ENCODE measurements at places on chromosomes 2 and 18.

DNA sequence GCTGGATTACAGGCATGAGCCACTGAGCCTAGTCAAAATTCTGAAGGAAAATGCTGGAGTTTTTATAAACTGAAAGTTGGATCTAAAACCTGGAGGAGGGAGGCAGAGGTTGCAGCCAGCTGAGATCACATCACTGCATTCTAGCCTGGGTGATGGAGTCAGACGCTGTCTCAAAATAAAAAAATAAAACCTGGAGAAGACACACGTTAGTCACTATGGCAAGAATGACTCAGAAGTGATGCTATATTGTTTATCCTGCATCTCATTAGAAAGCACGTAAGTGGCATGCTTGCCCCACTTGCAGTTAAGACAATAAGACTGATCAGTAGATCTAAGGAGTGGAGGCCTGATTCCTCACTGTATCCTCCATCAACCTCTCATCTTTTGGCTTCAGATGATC lies 106.6 kb upstream of the STON1 start:
- DNase-seq, result no peak

DNA sequence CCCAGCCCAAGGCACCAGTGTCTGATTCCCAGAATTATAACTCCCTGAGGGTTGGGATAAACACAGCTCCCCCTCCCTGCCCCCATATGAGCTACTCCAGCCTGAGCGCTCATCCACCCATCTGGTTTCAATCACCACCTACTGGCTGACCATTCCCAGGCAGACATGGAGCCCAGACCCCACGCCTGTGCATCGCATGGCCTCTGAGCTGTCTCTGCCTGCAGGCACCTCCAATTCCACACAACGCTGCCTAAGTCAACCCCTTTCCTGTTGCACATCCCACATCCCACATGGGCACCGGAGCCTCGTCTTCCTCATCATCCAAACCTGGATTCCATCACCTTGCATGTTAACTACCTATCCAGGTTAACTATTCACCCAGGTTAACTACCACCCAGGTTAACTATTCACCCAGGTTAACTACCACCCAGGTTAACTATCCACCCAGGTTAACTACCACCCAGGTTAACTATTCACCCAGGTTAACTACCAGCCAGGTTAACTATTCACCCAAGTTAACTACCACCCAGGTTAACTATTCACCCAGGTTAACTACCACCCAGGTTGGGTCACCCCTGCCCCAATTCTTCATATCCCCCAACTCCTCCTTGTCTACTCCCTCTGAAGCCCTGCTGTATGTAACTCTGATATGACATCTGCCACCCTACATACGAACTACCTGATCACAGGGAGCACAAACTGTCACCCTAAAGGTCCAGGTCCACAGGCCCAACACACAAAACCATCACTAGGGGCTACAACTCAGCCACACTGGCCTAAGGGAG lies 47.8 kb downstream of the TEX51 start:
- DNase-seq, result no peak

GRCh38 chr2:8544786-8545694 lies 136.8 kb upstream of the ID2 start:
- peak; percentile 81 for DNase-seq

GRCh38 chr18:5444847-5445246 lies 99.0 kb downstream of the EPB41L3 start:
- no peak for DNase-seq

DNA sequence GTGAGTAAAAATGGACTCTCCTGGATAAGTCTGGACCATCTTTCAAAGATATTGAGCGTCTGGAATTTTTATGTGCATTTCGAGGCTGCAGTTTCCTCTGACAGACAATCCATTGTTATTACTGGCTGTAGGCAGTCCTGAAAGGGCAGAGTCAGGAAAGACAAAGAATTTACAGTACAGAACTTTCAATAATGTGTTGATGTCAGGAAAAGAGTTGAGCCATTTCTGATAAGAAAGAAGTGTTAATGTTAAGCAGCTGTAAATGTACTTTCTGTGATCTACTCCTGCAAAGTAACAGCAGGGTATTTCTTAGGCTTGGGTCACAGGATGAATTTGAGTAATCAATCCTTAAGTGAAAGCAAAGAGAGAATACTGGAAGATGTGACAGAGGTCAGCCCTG lies 29.8 kb downstream of the TSPYL6 start:
- no peak for DNase-seq

DNA sequence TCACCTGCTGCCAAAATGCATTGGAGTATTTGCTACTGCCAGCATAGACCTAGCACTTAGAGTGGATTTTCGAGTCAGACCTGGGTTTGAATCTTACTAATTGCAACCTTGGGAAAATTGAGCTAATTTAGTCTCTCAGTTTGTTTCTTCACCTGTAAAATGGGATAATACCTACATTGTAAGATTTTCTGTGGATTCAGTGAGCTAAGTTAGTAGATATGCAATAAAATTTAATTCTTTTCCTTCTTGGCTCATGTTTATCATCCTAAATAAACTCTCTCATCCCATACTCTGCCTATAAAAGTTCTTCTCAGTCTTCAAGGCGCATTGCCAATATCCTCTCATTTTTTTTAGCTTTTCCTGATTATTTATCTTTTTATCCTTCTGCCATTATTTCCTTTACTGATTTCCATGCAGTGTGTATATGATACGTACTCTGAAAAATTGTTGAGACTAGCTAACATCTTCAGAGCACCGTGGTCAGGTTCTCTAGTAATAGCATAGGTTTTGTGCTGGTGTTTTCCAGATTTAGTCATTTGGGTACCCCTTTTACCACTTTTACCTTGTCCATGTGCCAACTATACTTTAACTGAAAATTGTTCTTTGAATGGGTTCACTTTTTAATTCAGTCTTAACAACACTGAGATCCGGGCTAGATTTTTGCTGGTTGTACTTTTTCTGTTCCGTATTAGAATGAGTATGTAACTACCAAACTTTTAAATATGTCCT lies 7.3 kb downstream of the CEP192 start:
- DNase-seq, result no peak

GRCh38 chr2:30110773-30111172 lies 36.0 kb upstream of the YPEL5 start:
- no peak for DNase-seq

GRCh38 chr2:190600293-190601103 lies 48.4 kb upstream of the NAB1 start:
- no peak for DNase-seq

GRCh38 chr2:233422050-233422639 lies 67.9 kb downstream of the DGKD start:
- peak; percentile 40 for DNase-seq

- DNase-seq, result peak; percentile 29
Measured at GRCh38 chr2:160406591-160407392, 86.8 kb downstream of the RBMS1 start.

- no peak for DNase-seq
Measured at GRCh38 chr18:63506336-63506646, 29.5 kb downstream of the SERPINB5 start.

DNA sequence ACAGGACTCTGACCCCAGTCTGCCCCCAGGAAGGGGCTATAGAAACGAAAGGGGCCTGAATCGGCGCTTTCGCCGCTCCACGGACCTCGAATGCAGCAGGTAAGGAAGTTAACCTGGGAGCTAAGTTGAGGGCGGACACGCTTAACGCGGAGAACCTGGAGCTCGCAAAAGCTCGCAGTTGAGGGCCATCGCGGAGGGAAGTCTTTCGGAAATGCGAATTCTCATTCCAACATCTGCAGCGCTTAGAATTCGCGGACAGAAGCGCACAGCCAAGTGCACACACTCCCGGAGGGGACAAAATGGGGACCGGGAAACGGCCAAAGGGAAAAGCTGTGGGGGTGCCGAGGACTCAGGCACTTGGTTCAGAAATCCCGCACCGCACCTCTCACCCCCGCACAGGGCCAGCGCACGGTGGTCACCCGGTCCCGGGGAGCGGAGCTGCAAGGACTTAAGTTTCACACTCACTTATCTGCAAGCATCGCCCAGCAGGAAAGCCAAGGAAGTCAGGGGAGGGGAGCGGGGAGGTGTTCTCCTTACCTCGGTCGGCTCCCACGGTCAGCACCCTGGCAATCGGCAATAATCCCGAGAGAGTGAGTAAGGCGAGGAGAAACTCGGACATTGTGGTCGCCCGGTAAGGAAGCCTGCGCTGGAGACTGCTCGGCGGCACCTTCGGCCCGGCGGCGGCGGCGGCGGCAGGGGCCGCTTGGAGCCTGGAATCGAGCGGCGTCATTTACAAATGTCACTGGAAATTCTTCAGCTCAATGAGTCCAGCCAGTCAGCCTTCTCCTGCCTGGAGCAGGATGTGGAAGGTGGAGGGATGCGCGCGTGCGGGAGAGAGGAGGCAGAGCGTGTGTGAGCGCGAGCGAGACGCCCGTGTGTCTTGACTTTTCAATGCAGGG lies 456 bp downstream of the LRP1B start:
- DNase-seq, result peak; percentile 68

- no peak for DNase-seq
Measured at GRCh38 chr2:238868067-238868524, 20.2 kb downstream of the TWIST2 start.

- DNase-seq, result no peak
Measured at GRCh38 chr18:60350941-60351340, 21.6 kb downstream of the MC4R start.

DNA sequence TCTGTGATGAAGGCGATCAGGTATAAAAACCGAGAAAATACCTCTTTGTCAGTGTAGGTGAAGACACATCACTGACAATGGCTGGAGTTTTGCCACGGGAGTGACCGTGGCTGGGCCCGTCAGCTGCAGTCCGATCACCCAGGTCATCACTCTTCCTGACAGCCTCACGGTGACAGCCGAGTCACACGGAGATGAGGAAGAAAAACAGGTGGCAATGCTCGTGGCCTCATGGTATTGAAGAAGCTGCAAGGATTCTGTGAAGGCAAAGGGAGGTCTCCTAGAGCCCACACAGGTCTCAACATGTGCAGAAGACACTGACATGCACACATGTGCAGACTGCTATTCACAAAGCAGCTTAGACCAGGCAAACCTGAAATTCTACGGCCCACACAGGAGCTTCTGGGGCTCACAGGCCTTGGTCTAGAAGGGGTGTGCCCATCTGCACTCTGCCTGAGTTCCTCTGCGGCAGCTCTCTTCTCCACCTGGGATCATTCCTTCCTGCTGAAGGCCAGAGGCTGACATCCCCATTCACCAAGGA lies 7.4 kb downstream of the COPS9 start:
- no peak for DNase-seq

- no peak for DNase-seq
Measured at GRCh38 chr2:71602115-71602495, 148.7 kb downstream of the DYSF start.

DNA sequence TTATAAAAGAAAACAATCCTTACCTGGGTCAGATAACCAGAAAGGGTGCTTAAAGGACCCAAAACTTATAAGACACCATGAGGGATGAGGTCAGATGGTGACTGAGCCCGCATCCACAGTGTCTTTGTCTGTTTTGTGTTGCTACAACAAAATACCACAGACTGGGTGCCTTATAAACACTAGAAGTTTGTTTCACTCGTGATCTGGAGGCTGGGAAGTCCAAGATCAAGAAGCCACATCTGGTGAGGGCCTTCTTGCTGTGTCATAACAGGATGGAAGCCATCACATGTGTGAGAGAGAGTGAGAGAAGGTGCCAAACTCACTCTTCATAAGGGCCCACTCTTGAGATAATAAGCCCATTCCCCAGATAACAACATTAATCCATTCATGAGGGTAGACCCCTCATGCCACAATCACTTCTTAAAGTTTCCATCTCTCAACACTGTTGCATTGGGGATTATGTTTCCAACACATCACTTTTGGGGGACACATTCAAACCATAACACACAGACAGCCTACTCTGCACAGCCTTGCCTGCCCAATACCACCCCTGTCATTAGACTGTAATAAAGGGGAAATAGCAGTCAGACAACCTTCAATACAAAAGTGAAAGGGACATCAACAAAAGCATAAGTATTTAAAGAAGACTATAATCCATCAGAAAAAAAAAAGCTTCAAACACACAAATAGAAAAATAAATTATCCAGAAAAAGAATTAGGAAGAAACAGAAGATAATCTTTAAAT lies 249.8 kb downstream of the ANAPC1 start:
- DNase-seq, result no peak

DNA sequence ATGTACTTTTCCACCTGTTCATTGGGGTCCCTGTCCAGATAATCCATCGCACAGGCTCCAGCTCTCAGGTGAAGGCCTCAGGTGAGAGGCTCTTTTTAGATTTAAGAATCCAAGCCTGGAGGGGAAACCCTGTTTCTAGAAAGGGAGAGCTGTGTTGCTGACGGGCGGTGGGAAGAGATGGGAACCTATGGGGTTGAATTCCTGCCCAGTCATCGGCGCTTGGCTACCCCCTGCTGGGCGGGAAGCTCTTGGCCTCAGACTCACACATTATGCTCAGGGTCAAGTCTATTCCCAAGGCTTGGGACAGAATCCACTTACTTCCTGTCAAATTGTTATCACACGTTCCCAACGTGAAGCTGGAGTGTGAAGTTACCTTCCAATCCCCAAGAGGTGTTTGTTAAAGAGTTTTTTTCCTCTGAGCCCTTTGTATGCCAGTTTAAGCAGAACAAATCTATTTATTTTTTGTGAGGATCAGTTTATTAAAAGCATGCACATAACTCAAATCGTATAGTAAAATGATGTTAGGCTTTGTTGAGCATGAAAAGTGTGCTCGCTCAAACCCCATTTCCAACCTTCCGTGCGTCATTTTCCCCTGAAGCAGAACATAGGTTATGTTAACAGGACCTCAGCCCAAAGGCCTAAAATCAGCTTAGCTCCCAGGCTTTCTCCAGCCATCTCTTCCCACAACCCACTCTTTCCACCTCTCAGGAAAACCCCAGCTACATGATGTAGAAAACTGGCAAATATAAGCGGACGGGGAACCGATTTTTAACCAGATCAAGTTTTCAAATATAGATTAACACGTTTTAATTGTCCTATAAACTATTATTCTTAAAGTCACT lies 181.7 kb upstream of the ETAA1 start:
- peak; percentile 92 for DNase-seq

- no peak for DNase-seq
Measured at GRCh38 chr18:25164211-25164847, 187.6 kb downstream of the ZNF521 start.

DNA sequence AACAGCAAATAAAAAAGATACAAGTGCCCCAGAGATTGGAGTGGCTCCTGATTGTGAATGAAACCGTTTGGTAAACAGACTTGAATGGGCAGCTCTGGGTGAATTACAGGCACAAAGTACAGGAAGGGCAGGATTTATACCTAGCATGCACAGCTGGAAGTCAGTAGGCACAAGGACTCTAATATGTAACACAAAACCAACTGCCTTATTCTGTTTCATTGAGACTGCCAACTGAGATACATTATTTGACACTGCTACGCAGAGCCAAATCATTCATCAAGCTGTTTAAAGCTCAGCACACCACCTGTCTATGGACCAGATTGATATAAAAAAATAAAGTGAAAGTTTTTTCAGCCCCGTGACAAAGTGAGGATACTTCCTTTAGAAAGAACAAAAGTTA lies 541.2 kb downstream of the NUP35 start:
- DNase-seq, result no peak
